PC-3 (cell line): ENCODE measurements at places on chromosomes 6 and 20. TPM values are rescaled to one million over a fixed set of nuclear protein-coding genes. Genes with fewer than 3 reads are reported as not detected.
A peak's percentile ranks its signal among the peaks of the same experiment; 100 is the strongest.

TP53TG5 gene
- not detected in 2 replicates for total RNA-seq

DNA sequence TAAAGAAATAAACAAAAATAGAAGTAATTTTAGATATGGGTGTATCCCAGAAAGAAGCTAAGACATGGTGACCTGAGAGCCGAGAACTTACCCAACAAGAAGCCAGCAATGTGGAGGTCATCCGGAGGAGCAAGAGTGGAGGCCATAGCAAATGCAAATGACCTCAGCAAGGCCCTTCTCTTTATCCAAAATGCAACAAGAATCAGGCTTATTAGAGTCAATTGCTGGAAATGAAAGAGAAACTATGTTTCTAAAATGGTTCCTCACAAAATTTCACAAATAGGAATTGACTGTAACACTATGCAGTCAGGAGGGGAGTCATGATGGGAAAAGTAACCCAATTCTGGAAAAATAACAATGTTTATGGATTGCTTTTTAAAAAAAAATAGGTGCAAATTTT, 90.4 kb downstream of the TNFAIP3 start:
- no peaks in the 10 kb centered on the region for H3K4me1 ChIP-seq
- H3K4me3 ChIP-seq, result no peak overlapping the region
- no peaks in the 10 kb centered on the region for H3K36me3 ChIP-seq
- DNase-seq, result no peak
- no peaks in the 10 kb centered on the region for H3K27me3 ChIP-seq
- no peak overlapping the region for H3K27ac ChIP-seq

- no peaks in the 10 kb centered on the region for H3K27me3 ChIP-seq
- DNase-seq, result no peak
- no peak overlapping the region for H3K4me3 ChIP-seq
- H3K27ac ChIP-seq, result no peak overlapping the region
Observed at GRCh38 chr20:38224531-38224930, 36.0 kb downstream of the KIAA1755 start.

GRCh38 chr20:47502271-47503239, 868 bp downstream of the NCOA3 start:
- peak overlapping the region; percentile 30 for H3K27ac ChIP-seq
- peak overlapping the region; percentile 72 for H3K4me3 ChIP-seq
- H3K36me3 ChIP-seq, result no peaks in the 10 kb centered on the region
- peak; percentile 63 for DNase-seq

PCSK2 gene
- total RNA-seq, result not detected in 2 replicates

- no peaks in the 10 kb centered on the region for H3K27me3 ChIP-seq
- H3K4me1 ChIP-seq, result no peaks in the 10 kb centered on the region
- no peak for DNase-seq
- H3K36me3 ChIP-seq, result no peaks in the 10 kb centered on the region
- no peak overlapping the region for H3K4me3 ChIP-seq
Observed at GRCh38 chr6:83769413-83769812, 60.5 kb upstream of the SNAP91 start.

DNA sequence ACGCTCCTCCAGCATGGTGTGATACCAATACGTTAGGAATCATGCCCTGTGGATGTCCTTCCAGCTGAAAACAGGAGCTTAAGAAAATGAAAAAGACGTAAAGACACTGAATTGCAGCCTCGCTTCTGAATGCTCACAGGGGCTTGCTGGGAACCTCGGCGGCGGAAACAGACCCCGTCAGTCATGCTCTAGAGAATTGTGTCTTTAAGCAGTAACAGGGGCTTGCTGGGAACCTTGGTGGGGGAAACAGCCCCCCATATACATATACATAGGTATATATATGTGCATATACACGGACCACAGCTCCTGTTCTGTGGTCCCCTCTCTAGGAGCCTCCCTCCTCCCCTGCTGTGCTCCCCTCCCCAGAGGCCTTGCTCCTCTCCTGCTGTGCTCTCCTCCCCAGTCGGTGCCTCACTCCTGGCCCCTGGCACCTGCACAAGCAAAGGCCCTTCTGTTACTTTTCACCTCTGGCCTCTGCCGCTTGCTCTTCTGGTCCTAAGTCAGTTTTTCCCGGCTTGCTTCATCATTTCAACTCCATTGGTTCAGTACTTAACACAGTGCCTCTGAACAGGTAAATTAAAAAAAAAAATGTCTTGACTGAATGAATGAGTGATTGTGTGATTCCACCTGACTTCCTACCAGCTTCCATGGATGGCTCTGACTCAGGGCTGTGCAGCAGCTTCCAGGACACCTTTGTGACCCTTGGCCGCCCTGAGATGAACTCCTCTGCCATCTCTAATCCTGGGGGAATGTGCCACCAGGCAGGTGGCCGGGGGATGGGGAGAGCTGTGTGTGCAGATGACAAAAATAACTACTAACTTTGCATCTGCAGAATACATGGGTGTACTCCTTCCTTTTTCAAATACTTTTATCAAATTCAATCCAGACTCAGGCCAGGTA, 246.1 kb downstream of the SMOC2 start:
- DNase-seq, result no peak
- peaks cover 29% of the 10 kb centered on the region; the same call in 1 of the 2 replicates for H3K27me3 ChIP-seq
- no peak overlapping the region for H3K4me3 ChIP-seq
- H3K27ac ChIP-seq, result no peak overlapping the region

TUBB2A gene
- 66.8 and 70.2 TPM in 2 replicates for total RNA-seq

LINC00237 gene
- total RNA-seq, result not detected in 2 replicates

DNA sequence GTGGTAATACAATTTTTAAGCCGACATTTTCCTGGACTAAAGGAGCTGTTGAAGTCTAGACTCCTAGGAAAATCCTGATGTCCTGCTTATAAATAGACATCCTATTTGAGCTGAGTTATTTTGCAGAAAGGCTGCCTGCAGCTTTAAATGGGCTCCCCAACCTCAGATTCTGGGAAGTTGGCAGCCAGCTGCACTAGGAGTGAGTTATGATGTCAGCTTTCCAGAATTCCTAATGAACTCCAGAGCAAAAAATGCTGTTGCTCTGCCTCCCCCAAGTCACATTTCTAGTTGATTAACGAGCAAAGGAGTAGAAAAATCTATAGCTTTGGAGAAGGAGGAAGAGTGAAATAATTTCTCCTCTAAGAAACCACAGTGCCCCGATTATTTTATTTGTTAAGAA, 346.3 kb upstream of the SULF2 start:
- no peak for DNase-seq
- H3K27me3 ChIP-seq, result no peaks in the 10 kb centered on the region; the same call in 1 of the 2 replicates
- H3K36me3 ChIP-seq, result no peaks in the 10 kb centered on the region
- no peaks in the 10 kb centered on the region for H3K4me1 ChIP-seq
- no peak overlapping the region for H3K4me3 ChIP-seq

DNA sequence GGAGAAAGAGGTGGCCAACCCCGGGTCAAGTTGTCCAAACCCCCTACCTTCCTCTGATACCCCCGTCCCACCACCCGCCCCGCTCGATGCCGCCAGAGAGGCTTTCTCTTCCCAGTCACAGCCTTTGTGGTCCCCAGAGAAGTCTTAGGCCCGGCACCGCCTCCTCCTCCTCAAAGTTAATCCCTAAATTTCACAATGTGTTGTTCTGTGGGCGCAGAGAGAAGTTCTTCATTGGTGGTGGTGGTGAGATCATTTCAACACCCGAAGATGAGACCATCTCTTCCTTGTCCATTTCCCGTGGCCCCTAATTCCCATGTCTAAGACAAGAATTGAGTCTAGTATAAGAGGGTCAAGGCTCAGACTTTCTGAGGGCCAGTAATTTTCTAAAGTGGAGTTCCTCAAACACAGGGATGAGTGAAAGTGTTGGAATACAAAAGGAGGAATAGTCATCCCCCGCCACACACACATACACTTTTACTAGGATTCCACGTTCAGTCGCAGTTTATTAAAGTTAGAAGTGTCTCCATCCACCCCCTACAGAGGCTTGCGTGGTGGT, 10.4 kb downstream of the TRIM31 start:
- peak; percentile 7 for DNase-seq
- H3K27ac ChIP-seq, result no peak overlapping the region

DNA sequence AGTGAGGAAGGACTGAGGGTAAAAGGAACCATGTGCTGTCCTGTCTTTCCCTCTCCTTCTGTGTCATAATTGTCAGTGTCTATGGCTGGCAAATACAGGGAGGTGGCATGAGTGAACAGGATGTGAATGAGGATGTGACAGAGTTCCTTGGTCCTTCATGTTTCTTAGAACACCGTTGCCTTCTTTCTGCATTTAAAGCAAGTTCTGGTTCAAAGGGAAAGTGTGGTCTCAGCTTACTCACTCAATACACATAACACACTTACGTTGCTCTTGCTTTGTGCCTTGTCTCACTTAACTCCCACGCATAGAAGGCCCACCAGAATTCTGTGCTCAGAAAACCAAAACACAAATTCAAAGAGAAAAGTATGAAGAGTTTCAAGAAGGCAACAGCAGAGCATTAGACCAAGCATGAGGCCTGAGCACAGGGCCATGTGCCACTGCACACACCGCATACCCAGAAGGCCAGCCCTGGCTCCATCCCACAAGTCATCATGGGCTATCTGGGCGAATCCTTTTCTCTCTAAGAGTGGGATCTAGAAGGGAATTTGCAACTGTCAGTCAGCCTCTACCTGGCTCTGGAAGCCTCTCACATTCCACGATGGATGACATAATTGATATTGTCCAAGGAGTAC, 38.9 kb upstream of the SAYSD1 start:
- H3K4me1 ChIP-seq, result no peaks in the 10 kb centered on the region
- peaks cover 39% of the 10 kb centered on the region for H3K27me3 ChIP-seq
- no peak overlapping the region for H3K4me3 ChIP-seq
- H3K36me3 ChIP-seq, result no peaks in the 10 kb centered on the region
- DNase-seq, result no peak
- no peak overlapping the region for H3K27ac ChIP-seq

DNA sequence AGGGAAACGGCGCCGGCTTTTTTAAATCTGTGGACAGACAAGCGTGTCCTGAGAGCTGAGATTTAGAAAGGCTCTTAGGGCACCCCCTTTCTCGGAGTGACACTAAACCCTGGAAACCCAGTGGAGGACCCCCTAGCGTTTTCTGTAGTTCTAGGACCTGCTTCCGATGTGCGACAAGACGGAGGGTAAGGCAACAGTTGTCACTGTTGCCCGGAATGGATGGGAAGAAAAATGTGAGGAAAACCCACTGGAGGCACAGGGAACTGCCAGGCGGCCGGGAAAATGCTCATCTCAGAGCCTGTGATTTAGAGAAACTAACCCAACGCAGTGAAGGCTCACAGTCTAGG, 551 bp upstream of the ATP5F1E start:
- H3K36me3 ChIP-seq, result peaks cover 65% of the 10 kb centered on the region
- peak; percentile 66 for DNase-seq
- peak overlapping the region; percentile 77 for H3K4me3 ChIP-seq

DNA sequence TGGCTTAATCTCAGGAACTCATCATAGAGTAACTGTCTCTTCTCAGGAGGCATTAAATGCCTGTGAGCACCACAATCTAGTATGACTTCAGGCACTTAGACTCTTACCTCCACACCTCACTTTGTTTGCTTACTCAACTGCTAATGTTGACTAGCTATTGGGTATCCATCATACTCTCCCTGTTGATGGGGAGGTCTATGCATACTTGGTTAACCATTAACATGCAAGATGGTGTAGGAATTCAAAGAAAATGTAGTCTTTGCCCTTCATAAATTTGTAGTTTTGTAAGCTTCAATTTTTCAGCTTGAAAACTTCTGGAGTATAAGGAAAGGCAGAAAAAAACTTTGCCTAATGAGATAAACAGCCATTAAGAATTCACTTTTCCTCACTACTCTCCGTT, 501.0 kb upstream of the MARCKS start:
- no peaks in the 10 kb centered on the region for H3K27me3 ChIP-seq
- no peak for DNase-seq
- H3K36me3 ChIP-seq, result no peaks in the 10 kb centered on the region
- no peak overlapping the region for H3K4me3 ChIP-seq

DNA sequence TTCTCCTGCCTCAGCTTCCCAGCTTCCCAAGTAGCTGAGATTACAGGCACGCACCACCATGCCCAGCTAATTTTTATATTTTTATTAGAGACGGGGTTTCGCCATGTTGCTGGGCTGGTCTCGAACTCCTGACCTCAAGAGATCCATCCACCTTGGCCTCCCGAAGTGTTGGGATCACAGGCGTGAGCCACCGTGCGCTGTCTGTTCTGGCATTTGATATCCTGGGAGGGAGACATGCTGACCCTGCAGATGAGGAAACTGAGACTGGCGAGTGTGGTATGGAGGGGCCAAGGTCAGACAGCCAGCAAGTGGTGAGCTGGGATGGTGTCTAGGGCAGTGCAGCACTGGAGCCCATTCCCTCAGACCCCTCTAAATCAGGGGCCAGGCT, 44.6 kb downstream of the SRC start:
- no peak for DNase-seq
- no peaks in the 10 kb centered on the region for H3K4me1 ChIP-seq
- no peak overlapping the region for H3K27ac ChIP-seq
- H3K4me3 ChIP-seq, result no peak overlapping the region
- H3K36me3 ChIP-seq, result peaks cover 21% of the 10 kb centered on the region

- H3K4me3 ChIP-seq, result no peak overlapping the region
- no peaks in the 10 kb centered on the region for H3K36me3 ChIP-seq
- H3K4me1 ChIP-seq, result no peaks in the 10 kb centered on the region
- DNase-seq, result no peak
- H3K27me3 ChIP-seq, result peaks cover 61% of the 10 kb centered on the region
Observed at GRCh38 chr20:52261792-52262191, 70.2 kb upstream of the ZFP64 start.

- H3K4me1 ChIP-seq, result peaks cover 13% of the 10 kb centered on the region; the same call in 1 of the 2 replicates
- H3K27me3 ChIP-seq, result no peaks in the 10 kb centered on the region
- no peak for DNase-seq
- H3K27ac ChIP-seq, result no peak overlapping the region
- H3K36me3 ChIP-seq, result no peaks in the 10 kb centered on the region
Observed at GRCh38 chr6:73258721-73259120, 4.3 kb downstream of the KHDC1 start.

DNA sequence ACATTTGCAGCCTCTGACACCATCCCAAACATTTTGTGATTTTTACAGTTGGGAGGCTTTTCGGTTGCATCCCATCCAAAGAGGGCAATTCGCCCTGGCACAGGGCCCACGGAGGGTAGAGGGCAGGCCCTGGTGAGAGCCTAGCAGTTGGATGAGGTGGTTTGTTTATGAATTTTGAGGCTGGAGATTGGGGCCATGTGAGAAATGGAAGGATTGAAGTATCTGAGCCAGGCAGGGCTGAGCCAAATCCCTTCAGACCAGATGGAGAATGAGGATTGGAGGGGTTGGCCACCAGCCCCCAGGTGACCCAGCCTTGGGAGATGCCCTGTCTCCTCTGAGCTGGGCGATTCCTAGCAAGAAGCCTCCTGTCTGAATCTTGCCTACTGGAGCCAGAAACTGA, 52.6 kb upstream of the CCDC167 start:
- no peak for DNase-seq
- H3K27me3 ChIP-seq, result no peaks in the 10 kb centered on the region
- no peaks in the 10 kb centered on the region for H3K36me3 ChIP-seq
- H3K4me1 ChIP-seq, result peaks cover 52% of the 10 kb centered on the region
- no peak overlapping the region for H3K27ac ChIP-seq
- H3K4me3 ChIP-seq, result no peak overlapping the region
